ENCODE measurements at places on chromosomes 1 and 21. TPM values are rescaled to one million over a fixed set of nuclear protein-coding genes. Genes with fewer than 3 reads are reported as not detected.

DNA sequence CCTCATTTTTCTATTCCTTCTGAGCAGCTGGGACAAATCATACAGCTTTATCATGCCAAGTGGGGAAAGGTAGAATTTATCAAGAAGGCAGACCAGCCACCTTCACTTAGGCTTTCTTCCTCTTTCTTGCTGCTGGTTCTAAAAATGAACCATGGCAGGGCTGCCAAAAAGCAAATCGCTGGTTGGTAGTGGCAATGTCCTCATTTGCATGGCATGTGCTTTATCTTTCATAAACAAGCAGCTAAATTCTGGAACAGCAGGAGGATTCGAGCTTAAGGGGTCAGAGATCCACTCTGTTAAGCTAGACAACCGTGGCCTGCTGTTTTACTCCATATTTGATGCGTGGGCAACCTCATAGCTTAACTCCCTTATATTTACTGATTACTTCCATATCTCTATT is 91.3 kb downstream of the RPE65 start:
- peaks cover 7% of the 10 kb centered on the region for H3K4me1 ChIP-seq
- no peak overlapping the region for H3K27ac ChIP-seq
- H3K4me3 ChIP-seq, result no peak overlapping the region
- no peaks in the 10 kb centered on the region for H3K27me3 ChIP-seq
- no peak for DNase-seq
- no peaks in the 10 kb centered on the region for H3K36me3 ChIP-seq

DNA sequence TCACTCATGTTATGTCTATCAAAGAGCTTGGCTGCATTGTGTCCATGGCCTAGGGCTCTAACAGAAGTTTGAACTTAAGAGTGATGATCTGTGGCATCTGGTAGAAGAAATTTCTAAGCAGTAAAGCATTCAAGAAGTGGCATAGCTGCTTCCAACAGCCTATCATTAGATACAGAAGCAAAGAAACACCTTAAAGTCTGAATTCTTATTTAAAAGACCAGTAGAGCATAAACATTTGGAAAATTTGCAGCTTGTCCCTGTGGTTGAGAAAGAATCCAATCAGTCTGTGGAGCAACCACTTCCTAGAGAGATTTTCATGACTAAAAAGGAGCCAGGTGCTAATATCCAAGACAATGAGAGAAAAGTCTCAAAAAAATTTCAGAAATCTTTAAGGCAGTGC is 165.5 kb downstream of the SNX7 start:
- no peaks in the 10 kb centered on the region for H3K27me3 ChIP-seq
- no peak overlapping the region for H3K4me3 ChIP-seq
- no peaks in the 10 kb centered on the region for H3K36me3 ChIP-seq
- DNase-seq, result no peak

- no peak for DNase-seq
- no peaks in the 10 kb centered on the region for H3K4me1 ChIP-seq
- H3K4me3 ChIP-seq, result no peak overlapping the region
- H3K27ac ChIP-seq, result no peak overlapping the region
- no peaks in the 10 kb centered on the region for H3K27me3 ChIP-seq
Observed at GRCh38 chr1:22542886-22543285, 20.4 kb upstream of the EPHA8 start.

- H3K4me3 ChIP-seq, result no peak overlapping the region
- H3K27ac ChIP-seq, result no peak overlapping the region
- H3K4me1 ChIP-seq, result peaks cover 1% of the 10 kb centered on the region
- H3K27me3 ChIP-seq, result no peaks in the 10 kb centered on the region
- no peaks in the 10 kb centered on the region for H3K36me3 ChIP-seq
Observed at GRCh38 chr21:44510508-44511218, 29.3 kb downstream of the KRTAP10-1 start.

- no peak overlapping the region for H3K4me3 ChIP-seq
- no peak overlapping the region for H3K27ac ChIP-seq
- H3K27me3 ChIP-seq, result no peaks in the 10 kb centered on the region
- H3K36me3 ChIP-seq, result no peaks in the 10 kb centered on the region
- no peak for DNase-seq
Observed at GRCh38 chr1:231340328-231341013, 2.4 kb downstream of the SPRTN start.

CHI3L1 gene
- 6.4 TPM for polyA plus RNA-seq
